ENCODE measurements at places on chromosomes 7 and 10.

- peaks cover 16% of the 10 kb centered on the region for H3K4me1 ChIP-seq
- H3K27ac ChIP-seq = no peak overlapping the region
- no peak overlapping the region for H3K4me3 ChIP-seq
Measured at GRCh38 chr10:61286686-61287085, 166.5 kb downstream of the TMEM26 start.

GRCh38 chr10:95562341-95562965 lies 1.3 kb upstream of the SORBS1 start:
- no peak overlapping the region for H3K4me3 ChIP-seq
- H3K4me1 ChIP-seq = peaks cover 9% of the 10 kb centered on the region
- no peaks in the 10 kb centered on the region for H3K36me3 ChIP-seq
- DNase-seq = no peak
- H3K27me3 ChIP-seq = no peaks in the 10 kb centered on the region

DNA sequence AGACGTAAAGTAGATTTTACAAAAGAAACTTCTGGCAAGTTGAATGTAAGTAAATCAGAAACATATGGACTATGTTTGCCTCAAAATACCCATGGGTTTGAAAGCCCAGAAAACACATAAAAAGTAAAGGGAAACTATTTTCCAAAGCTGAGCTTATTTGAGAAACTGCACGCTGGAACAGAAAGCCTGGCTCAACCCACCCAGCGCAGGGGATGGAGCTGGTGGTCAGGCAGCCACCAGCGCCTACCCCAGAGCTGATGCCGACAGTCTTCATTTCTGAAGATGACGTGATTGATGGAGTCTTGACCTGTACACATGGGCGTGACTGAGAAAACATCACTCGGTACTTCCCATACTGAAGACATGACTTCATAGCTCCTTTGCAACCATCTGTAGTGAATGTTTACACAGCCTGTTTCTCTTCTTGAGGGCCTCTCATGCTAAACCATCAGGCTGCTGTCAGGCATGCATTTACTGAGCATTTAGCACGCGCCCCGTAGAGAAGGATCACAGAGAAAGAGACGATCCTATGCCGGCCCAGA lies 232.6 kb upstream of the AUTS2 start:
- no peaks in the 10 kb centered on the region for H3K27me3 ChIP-seq
- no peak overlapping the region for H3K4me3 ChIP-seq
- DNase-seq = no peak
- no peaks in the 10 kb centered on the region for H3K4me1 ChIP-seq
- H3K27ac ChIP-seq = no peak overlapping the region

GRCh38 chr7:7521259-7521658 lies 14.4 kb downstream of the COL28A1 start:
- no peak overlapping the region for H3K4me3 ChIP-seq
- DNase-seq = no peak
- no peaks in the 10 kb centered on the region for H3K4me1 ChIP-seq
- H3K27ac ChIP-seq = no peak overlapping the region

DNA sequence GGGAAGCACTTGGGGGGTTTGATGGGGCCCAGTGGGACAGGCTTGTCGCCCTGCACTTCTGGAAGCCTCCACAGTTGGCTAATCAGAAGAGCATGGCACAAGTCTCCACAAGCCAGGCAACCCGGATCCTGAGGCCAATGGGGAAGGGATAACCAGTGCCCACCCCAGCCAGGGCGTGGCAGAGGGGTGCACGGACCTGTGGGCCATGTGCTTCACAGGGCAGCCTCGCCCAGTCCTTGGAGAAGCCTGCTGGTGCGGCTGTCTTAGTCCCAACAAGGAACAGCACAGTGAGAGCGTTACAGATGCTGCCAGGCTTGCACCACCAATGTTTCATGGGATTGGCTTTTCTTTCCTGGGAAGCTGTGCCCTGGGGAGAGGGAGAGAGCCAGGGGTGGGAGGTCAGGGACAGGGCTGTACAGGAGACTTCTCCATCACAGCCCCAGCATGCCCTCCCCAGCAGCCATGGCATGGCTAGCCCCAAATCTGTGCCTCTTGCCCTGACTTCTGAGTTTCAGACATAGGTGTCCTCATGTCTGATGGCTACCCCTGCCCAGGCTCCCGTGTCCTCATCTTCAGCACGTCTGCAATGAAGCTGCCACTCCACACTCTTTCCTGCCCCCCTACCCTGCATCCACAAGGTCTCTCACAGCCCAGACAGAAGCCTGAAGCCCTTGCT lies 116.0 kb downstream of the PTPN20 start:
- DNase-seq = no peak

- DNase-seq = no peak
- H3K27ac ChIP-seq = no peak overlapping the region
- no peaks in the 10 kb centered on the region for H3K36me3 ChIP-seq
- H3K27me3 ChIP-seq = no peaks in the 10 kb centered on the region
Measured at GRCh38 chr7:70421319-70421718, 710.6 kb upstream of the GALNT17 start.

DNA sequence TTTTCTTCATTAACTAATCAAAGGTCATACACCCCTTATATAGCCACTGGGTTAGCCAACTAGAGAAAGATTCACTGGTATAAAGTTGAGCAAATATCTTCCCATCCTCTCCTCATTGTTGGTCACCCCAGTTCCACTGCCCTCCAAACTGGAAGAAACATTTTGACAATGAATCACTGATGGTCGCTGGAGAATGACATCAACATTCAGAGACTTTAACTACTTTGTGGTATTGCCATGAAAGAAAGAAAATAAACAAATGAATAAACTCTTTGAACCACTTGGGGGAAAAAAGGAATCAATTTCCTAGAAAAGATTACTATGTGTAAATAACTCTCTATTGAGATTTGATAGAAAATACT lies 23.4 kb downstream of the HYCC1 start:
- H3K4me1 ChIP-seq = no peaks in the 10 kb centered on the region
- no peak overlapping the region for H3K4me3 ChIP-seq
- H3K27ac ChIP-seq = no peak overlapping the region
- H3K36me3 ChIP-seq = no peaks in the 10 kb centered on the region
- no peaks in the 10 kb centered on the region for H3K27me3 ChIP-seq

DNA sequence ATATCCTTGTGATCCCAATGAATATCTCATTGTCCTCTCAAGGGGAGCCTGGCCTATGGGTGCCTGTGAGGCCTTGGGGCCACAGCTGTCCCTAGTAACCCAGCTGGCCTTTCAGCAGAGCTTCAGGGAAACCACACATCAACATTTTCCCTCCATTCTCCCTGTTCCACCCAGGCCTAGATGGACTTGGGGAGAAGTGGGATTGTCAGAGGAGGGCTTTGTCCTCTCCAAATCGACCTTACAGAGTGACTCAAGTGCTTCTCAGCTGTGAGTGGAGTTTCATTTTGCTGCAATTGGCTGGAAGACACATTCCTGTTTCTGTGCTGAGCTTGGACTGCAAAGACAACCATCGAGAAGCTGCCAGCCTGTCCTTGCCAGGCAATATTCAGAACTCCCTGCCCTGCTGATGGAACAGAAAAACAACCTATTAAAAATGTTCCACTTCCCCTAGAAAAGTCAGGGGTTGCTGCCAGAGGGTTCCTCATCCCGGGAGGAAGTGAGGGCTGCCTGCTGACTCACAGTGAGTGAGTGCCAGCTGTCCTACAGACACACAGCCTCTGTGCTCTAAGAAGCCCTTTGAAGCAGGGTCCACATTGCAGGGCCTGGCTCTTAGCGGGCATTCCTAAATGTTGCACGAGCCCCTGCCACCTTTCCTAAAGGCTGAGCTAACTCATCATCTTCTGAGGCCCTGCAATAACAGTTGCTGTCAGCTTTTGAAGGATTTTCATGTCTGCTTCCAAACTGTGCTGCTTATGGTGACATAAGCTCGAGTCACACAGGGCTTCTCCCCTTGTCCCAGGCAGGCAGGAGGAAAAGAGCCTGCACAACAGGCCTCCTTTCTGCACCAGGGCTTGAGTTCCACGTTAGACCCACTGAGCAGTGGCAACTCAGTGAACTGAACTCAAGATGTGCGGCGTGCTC lies 20.5 kb downstream of the STRA8 start:
- no peaks in the 10 kb centered on the region for H3K27me3 ChIP-seq
- no peak overlapping the region for H3K27ac ChIP-seq
- no peak for DNase-seq

DNA sequence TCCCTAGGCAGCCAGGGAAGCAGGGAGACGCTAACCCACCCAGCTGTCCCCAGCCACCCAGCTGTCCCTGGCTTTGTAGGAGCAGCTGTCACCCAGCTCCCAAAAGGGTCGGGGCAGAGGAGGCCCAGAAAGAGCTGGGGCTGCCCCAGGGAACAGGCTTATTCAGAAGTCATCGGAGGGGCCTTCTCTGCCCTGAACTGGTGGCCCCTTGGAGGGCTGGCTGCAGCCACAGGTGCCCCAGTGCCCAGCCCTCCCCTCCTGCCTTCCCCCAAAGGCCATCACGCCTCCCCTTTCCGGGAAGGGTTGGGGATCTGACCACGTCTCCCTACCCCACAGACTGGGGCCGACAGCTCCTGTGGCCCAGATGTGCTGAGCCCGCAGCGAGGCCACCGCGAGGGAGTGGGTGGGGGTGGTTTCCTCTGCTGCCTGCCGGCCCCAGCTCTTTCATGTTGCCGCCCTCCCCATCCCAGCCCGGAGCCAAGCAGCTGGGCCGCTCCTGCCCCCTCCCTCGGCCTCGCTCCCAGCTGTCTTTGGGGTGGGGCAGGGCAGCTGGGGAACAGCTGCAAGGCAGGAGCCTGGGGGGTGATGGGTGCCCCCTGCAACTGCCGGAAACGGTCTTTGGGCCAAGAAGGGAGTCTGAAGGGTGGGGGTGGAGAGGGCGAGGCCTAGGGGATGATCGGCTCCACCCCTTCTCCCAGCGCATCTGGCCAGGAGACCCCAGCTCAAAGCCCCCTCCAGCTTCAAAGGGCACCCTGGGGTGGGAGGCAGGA lies 16.8 kb downstream of the TRIM8 start:
- H3K27me3 ChIP-seq = no peaks in the 10 kb centered on the region
- peaks cover 34% of the 10 kb centered on the region for H3K4me1 ChIP-seq
- H3K27ac ChIP-seq = no peak overlapping the region
- peak; percentile 58 for DNase-seq

- H3K36me3 ChIP-seq = no peaks in the 10 kb centered on the region
- peak; percentile 15 for DNase-seq
- peaks cover 15% of the 10 kb centered on the region for H3K27me3 ChIP-seq
Measured at GRCh38 chr10:35640474-35640873, 1.6 kb downstream of the FZD8 start.

- H3K4me3 ChIP-seq = no peak overlapping the region
- DNase-seq = no peak
- H3K36me3 ChIP-seq = no peaks in the 10 kb centered on the region
- peaks cover 23% of the 10 kb centered on the region for H3K4me1 ChIP-seq
Measured at GRCh38 chr10:97321804-97322190, 2.7 kb downstream of the FRAT1 start.

DNA sequence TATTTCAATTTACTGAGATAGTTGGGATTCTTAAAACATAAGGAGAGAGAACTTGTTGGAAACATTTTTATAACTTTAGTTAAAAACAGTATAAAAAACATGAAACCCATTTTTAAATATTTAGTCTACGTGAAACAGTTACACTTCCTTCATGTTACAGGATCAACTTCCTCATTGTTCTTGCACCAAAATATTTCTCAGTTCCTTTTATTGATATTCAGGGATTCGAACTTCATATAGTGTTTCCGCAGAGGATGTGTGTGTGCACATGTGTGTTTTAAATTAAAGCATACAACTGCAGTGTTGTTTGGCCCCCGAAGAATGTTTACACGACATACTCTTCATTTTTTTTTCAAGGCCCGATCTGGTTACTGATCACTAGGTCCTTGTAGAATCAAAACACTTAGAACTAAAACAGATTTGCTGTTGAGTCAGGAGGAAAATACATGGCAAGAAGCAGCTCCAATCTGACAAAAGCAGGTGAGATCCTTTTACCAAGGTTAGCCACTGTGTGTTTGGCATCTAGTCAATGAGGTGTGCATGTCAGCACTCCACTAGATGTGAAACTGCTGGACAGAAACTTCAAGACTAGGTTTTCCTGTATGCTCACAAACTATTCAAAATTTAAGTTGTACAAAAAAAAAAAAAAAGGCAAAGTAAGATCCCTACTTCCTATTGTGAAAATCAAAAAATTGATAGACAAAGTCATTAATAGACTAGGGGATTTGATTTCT lies 60.4 kb downstream of the INSYN2A start:
- H3K4me1 ChIP-seq = no peaks in the 10 kb centered on the region
- DNase-seq = no peak
- H3K27ac ChIP-seq = no peak overlapping the region
- no peak overlapping the region for H3K4me3 ChIP-seq
- H3K27me3 ChIP-seq = no peaks in the 10 kb centered on the region

DNA sequence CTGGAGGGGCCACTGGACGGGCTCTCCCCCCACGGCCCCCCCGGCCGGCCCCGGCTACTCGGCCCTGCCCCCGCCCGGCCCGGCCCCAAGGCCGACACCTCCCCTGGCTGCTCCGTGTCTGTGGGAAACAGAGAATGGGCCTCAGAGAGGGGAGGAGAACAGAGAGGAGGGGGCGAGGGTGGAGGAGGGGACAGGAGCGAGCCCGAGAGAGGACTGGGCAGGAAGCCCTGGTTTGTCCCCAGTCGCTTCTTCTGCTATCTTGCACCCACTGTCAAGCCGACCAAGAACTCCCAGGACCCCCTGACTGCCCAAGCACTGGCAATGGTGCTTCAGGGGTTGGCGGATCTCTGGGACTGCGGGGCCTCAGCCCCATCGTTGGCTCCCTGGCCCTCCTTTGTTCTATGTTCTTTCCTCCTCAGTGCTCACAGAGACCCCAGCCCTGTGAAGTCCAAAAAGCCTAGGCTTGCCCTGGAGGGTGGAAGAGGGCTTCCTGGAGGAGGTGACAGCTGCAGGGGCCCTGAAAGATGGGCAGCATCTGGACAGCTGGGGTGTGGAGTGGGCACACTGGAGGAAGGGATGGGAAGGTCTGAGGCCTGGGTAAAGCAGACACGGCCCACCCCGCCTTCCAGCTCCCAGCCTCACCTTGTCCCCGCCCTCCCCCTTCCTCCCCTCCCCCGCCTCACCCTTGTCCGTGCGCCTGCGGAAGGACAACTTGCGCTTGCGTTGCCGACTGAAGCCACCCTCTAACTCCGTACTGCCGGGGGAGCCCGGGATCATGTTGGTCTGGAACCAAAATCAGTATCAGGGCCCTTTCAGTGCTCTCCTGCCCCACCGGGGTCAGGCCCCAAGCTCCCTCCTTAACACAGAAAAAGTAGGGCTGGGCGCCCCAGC lies 30.1 kb downstream of the KCNH2 start:
- H3K4me1 ChIP-seq = peaks cover under 1% of the 10 kb centered on the region
- DNase-seq = no peak
- H3K4me3 ChIP-seq = no peak overlapping the region
- H3K27ac ChIP-seq = no peak overlapping the region
- no peaks in the 10 kb centered on the region for H3K27me3 ChIP-seq
- no peaks in the 10 kb centered on the region for H3K36me3 ChIP-seq

- H3K4me3 ChIP-seq = no peak overlapping the region
- no peaks in the 10 kb centered on the region for H3K36me3 ChIP-seq
- H3K27ac ChIP-seq = no peak overlapping the region
- H3K4me1 ChIP-seq = no peaks in the 10 kb centered on the region
Measured at GRCh38 chr10:4678023-4678950, 147.7 kb upstream of the AKR1E2 start.

GRCh38 chr10:27745732-27746396 lies at the start of gene MKX:
MKX (minus strand) TSS chr10:27745819; CDS start chr10:27743415, 2,404 bp downstream.
- H3K36me3 ChIP-seq = no peaks in the 10 kb centered on the region
- H3K4me3 ChIP-seq = peak within 1 kb of the TSS; percentile 47
- no peak within 1 kb of the TSS for H3K27ac ChIP-seq
- H3K4me1 ChIP-seq = peaks cover 42% of the 10 kb centered on the region
- H3K27me3 ChIP-seq = peaks cover 57% of the 10 kb centered on the region

All from CD8-positive, alpha-beta memory T cell (primary cell).